ENCODE measurements at places on chromosomes 4 and X. TPM values are rescaled to one million over a fixed set of nuclear protein-coding genes. Genes with fewer than 3 reads are reported as not detected.

Gene DOK7
- not detected for total RNA-seq

- no peaks in the 10 kb centered on the region for H3K27me3 ChIP-seq
- DNase-seq, result peak; percentile 25
- no peaks in the 10 kb centered on the region for H3K36me3 ChIP-seq
Observed at GRCh38 chrX:139423186-139423585, 107.4 kb upstream of the F9 start.

DNA sequence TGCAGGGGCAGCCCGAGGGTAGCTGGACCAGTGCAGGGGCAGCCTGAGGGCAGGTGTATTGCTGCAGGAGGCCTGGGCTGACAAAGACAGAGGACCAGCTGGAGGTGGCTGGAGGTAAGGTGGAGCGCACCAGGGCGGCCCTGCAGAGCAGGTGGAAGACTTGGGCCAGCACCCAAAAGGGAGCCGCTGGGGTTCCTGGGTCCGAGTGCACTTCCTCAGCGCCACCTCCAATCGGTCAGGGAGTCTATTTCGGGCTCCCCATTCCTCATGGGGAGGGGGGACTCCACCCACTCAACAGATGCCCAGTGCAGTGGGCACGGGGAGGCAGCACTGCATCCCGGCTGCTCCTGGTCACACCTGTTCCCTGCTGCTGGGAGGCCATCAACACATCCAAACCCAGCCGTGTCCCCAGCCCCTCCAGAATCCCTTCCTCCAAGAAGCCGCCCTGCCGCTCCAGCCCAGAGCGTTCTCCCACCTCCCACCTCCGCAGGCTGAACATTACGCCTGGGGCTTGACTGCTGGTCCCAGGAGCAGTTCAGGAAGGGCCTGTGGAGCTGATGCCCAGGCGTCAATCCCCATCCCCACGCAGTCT lies 1.5 kb downstream of the LRPAP1 start:
- DNase-seq, result peak; percentile 17
- no peaks in the 10 kb centered on the region for H3K27me3 ChIP-seq
- peak overlapping the region; percentile 99 for H3K4me3 ChIP-seq
- H3K4me1 ChIP-seq, result peaks cover 25% of the 10 kb centered on the region

DNA sequence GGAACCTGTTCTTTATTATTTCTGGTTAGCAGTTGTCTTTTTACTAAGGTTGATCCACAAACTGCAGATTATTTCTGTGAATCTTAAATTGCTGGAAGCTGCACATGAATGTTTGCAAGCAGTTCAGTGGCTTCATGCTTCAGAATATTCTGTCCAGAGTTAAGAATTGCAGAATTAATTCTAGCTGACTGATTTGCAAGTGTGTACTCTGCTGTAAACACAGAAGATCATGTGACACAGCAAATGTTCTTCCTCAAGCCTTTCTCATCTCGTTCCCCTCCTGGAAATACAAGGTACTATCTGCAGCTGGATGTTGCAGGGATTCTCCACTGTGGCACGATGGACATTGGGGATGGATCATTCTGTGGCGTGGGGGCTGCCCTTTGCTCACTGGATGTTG lies 16.8 kb upstream of the CLTRN start:
- no peak overlapping the region for H3K27ac ChIP-seq
- H3K36me3 ChIP-seq, result peaks cover 10% of the 10 kb centered on the region
- H3K4me3 ChIP-seq, result no peak overlapping the region
- no peak for DNase-seq
- peaks cover 4% of the 10 kb centered on the region for H3K4me1 ChIP-seq
- no peaks in the 10 kb centered on the region for H3K27me3 ChIP-seq

DNA sequence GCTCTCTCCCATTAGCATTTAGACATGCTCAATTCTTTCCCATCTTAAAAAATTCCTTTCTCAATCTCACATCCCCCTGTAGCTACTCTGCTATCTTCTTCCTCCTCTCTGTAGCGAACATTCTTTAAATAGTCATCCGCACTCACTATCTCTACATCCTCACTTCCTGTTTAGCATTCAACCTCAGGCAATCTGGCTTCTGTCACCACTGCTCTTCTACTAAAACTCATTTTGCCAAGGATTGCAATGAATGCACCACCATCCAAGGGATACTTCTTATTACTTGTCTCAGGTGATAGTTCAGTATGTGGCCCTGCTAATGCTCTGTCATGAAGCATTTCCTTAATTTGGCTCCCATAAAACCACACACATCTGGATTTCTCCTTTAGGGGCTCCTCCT lies 10.9 kb upstream of the TET2 start:
- no peak overlapping the region for H3K27ac ChIP-seq
- no peaks in the 10 kb centered on the region for H3K27me3 ChIP-seq
- H3K4me3 ChIP-seq, result no peak overlapping the region
- H3K4me1 ChIP-seq, result no peaks in the 10 kb centered on the region
- H3K36me3 ChIP-seq, result no peaks in the 10 kb centered on the region

DNA sequence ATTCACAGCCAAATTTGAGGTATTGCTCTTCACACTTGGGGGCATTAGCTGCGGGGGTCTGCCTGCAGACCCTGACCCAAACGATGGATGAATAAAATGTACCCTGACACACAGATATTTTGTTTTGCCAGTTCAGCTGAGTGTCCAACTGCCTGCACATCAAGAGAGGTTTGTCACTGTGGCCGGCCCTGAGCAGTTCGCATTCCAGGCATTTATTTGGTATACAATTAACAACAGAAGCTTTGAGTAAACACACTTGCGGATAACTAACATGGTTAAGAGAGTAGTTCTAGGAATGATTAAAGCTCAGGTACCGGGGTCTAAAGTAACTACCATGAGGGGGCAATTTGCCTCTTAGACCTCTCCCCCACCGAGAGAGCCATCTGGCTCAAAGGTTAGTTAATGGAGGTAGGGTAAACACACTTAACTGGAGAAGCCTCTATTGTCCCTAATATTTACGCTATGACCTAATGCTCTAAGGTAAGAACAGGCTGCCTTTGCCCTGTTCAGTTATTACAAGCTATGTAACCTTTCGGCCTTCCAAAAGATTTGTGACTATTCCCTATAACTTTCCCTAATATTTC lies 162.0 kb downstream of the SNCA start:
- no peaks in the 10 kb centered on the region for H3K4me1 ChIP-seq
- H3K36me3 ChIP-seq, result no peaks in the 10 kb centered on the region
- H3K27ac ChIP-seq, result no peak overlapping the region
- no peaks in the 10 kb centered on the region for H3K27me3 ChIP-seq
- DNase-seq, result no peak
- H3K4me3 ChIP-seq, result no peak overlapping the region

- no peaks in the 10 kb centered on the region for H3K27me3 ChIP-seq
- no peaks in the 10 kb centered on the region for H3K36me3 ChIP-seq
- H3K4me1 ChIP-seq, result no peaks in the 10 kb centered on the region
- H3K4me3 ChIP-seq, result no peak overlapping the region
- no peak overlapping the region for H3K27ac ChIP-seq
Observed at GRCh38 chr4:104989371-104989770, 157.3 kb upstream of the TET2 start.

- H3K27ac ChIP-seq, result peak overlapping the region; percentile 1
- no peak overlapping the region for H3K4me3 ChIP-seq
- DNase-seq, result no peak
- no peaks in the 10 kb centered on the region for H3K4me1 ChIP-seq
- H3K36me3 ChIP-seq, result no peaks in the 10 kb centered on the region
Observed at GRCh38 chrX:41047878-41048534, 37.2 kb upstream of the USP9X start.
